ENCODE measurements at places on chromosomes 7 and 10. TPM values are rescaled to one million over a fixed set of nuclear protein-coding genes. Genes with fewer than 3 reads are reported as not detected.

- no peak for DNase-seq
Observed at GRCh38 chr7:100825751-100826513, 1.4 kb downstream of the EPHB4 start.

DNA sequence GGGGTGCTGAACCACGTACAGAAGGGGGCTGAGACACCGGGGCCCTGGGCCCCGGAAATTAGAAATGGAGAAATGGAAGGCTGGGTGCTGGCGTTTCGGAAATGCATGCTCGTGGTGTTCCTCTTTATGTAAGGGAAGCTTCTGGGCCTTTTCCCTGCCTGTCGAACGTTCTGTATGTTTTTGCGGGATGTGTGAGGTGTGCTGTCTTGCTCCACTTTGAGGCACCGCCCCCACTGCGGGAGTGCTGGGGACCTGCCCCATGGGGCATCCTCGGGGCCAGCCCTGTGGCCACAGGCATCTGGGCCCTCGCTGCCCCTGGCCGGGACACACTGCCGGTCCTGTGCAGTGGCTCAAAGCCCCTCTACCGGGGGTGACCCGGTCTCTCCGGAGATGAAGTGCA, 1.7 kb upstream of the VENTX start:
- no peak for DNase-seq

COL17A1 gene
- 19.1 TPM for total RNA-seq

HIPK2 gene
- 72.7 TPM for total RNA-seq

DNA sequence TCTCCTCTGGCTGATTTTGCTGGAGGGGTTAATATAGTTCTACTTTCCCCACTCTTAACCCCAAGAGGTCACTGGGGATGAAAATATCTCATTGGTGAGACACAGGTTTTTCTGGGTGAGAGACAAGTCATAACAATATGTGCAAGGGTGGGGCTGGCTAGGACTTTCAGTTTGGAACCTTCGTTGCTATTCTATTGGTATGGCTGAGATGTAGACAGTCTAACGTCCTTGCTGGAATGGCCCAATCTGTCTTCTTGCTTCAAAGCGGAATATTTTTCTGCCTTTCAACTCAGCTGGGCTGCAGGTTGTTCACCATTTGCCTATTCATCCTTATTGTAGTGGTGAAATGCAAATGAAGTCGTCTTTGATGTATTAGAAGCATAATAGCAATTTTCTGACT, 267.3 kb upstream of the MKI67 start:
- no peak for DNase-seq

GRCh38 chr10:97314671-97315070, 4.4 kb upstream of the FRAT1 start:
- no peak for DNase-seq

SLC4A2 gene
- 77.1 TPM for total RNA-seq

- DNase-seq: no peak
Observed at GRCh38 chr7:138245682-138246081, 169.4 kb downstream of the AKR1D1 start.

GPR146 gene
- 25.9 TPM for total RNA-seq

DNA sequence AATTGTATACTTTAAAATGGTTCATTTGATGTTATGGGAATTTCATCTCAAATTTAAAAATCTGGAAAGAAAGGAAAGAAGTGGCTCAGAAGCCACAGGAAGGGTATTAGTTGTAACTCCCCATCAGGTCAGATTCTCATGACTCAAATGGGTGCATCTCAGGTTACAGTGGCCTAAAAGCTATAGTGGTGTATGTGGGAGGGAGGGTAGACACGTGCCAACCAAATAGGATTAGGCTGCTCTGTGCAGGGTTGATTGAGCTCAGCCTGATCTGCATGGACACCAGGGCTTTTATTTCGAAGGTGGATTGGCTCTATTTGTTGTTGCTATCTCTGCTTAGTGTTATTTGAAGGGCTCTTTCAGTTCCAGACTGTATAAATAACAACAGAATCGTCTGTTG, 121.5 kb upstream of the PRR15 start:
- DNase-seq: no peak

TSPAN13 gene
- total RNA-seq: 21.8 TPM

PRPS1L1 gene
- not detected for total RNA-seq

DNA sequence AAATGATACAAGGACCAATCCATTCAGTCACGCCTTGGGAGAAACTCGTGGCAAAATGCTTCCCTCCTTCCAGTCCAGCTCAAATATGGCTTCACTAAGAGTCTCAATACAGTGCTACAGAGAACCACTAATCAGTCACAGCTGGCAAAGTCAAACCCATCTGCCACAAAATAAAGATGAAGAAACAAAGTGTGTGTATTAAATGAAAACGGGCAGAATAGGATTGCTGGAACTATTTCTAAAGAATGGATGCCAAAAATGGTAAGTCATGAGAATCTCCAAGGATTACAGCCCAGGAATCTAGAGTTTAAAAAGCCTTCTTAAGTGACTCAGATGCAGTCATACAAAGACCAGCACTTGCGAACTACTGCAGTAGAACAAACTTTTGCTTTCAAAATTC, 61.9 kb downstream of the CACUL1 start:
- no peak for DNase-seq

DNA sequence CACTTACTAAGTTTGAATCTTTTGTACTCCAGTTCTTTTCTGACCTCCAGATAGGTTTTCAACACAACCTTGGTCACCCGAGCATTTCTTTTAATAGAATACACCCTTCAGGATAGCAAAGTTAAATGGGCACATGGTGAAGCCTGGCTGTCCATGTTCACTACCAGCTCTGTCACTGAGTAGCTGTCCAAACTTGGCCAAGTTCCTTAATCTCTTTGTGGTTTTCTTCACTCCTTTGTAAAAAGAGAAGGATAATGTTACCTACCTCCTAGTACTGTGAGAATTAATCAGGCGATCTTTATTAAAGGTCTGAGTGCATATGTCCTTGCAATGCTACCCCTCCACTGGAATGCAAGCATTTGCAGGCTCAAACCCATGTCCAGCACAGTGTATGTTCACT, 128.1 kb upstream of the PTPRZ1 start:
- no peak for DNase-seq

MXI1 gene
- total RNA-seq: 36.3 TPM

DNA sequence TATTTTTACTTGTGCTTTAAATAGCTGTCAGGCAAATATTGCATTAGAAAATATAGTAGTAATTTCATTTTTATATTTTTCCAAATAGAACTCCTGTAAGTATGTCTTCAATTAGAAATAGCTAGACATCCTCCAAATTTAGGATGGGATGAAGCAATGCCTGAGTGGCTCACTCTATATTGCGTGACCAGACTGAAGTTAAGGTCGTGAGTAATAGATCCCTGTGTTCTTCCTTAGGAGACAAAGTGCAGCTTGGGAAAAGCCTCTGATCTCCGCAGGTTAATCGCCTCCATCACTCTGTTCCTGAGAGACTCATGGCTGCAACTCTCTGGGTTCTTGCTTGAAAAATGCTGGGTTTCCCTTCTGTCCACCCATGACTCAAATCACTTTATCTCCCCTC, 484.8 kb upstream of the ANKRD30A start:
- DNase-seq: no peak

- DNase-seq: no peak
Observed at GRCh38 chr7:22662036-22662435, 65.0 kb upstream of the IL6 start.

TCAF2 gene
- 12.1 TPM for total RNA-seq

KEL gene
- total RNA-seq: 61.5 TPM

DNA sequence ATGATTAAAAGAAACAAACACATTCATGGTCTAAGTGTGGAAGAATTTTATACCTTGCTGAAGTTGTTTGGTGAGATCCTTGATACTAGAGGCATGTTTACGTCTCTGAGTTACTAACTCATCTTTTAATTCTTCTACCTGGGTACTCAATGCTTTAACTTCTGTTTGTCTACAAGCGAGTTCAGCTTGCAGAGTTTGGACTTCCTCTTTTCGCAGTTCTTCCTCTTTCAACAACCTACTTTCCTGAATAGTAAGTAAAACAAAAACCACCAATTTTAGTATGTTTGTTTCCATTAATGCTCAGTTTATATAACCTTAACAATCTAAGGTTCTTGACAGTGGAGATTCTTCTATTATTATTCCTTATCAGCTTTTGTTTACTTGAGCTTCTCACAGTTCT, 42.9 kb downstream of the CCDC186 start:
- no peak for DNase-seq

POT1 gene
- total RNA-seq: 39.5 TPM

GRCh38 chr10:68517188-68517587, 10.1 kb downstream of the SLC25A16 start:
- DNase-seq: no peak

LRRN3 gene
- 41.5 TPM for total RNA-seq

GRCh38 chr10:127935071-127935561, 28.2 kb downstream of the PTPRE start:
- no peak for DNase-seq

SSC4D gene
- 1.0 TPM for total RNA-seq

- DNase-seq: no peak
Observed at GRCh38 chr10:79930267-79930666, 18.6 kb downstream of the SFTPD start.

CALU gene
- total RNA-seq: 76.2 TPM

GRCh38 chr7:135745703-135746312, 2.8 kb downstream of the FAM180A start:
- DNase-seq: no peak

GRCh38 chr10:71836596-71836974, 14.5 kb downstream of the PSAP start:
- DNase-seq: no peak

GRCh38 chr7:128937647-128938543, at the start of gene IRF5:
TSS of gene IRF5 (plus strand) at chr7:128937927. CDS start at chr7:128942082, 4,155 bp downstream.
- DNase-seq: peak; percentile 49

DNA sequence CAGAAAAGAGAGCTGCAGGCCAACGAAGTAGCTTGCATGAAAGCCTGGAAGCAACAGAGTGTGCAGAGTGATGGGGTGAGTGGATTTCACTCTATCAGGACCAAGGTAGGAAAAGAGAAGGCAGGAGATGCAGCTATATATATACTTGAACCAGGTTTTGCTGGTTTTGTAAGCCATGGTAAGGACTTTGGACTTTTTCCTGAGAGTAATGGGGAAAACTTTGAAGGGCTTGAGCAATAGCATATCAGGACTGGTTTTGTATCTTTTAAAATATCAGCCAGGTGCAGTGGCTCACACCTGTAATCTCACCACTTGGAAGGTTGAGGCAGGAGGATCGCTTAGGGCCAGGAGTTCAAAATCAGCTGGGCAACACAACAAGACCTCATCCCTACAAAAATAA, 120.6 kb upstream of the NRP1 start:
- no peak for DNase-seq

DNA sequence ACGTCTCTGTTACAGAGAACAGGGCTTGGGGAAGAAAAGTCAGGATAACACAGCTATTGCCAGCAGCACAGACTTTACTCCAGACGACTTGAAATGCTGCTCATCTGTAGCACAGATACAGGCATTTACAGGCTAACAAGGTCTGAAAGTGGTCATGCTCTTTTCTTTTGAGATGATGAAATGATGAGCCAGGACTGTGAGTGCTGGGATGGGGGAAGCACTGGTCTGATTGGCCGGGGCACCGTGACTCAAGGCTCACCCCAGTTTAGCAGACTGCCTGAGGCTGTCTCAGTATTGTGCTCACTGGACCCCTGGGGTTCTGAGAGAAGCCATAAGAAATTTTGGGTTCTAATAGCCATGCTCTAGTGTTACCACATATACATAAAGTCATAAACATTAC, 12.4 kb downstream of the SMKR1 start:
- DNase-seq: no peak

GRCh38 chr10:122999347-122999746, 9.2 kb downstream of the IKZF5 start:
- DNase-seq: no peak

CHAT gene
- 0.40 TPM for total RNA-seq

DNA sequence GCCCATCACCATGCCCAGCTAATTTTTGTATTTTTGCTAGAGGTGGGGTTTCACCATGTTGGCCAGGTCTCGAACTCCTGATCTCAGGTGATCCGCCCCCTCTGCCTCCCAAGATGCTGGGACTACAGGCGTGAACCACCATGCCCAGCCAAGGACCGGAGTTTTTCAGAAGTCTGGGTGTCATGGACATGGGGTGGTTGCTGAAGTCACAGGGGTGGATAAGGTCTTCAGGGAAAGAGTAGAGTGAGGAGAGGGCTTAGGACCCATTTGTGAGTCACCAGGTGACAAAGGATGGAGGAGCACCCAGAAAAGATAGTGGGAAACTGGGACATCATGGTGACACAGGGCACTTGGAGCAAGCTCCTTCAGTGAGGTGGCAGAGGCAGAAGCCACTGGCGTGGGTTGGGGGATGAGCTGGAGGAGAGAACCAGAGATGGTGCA, 2.8 kb upstream of the GPRIN2 start:
- DNase-seq: no peak

GIMAP2 gene
- total RNA-seq: 6.6 TPM

GRCh38 chr10:3213208-3213607, 40.6 kb upstream of the PITRM1 start:
- no peak for DNase-seq

IDI2 gene
- not detected for total RNA-seq

DNA sequence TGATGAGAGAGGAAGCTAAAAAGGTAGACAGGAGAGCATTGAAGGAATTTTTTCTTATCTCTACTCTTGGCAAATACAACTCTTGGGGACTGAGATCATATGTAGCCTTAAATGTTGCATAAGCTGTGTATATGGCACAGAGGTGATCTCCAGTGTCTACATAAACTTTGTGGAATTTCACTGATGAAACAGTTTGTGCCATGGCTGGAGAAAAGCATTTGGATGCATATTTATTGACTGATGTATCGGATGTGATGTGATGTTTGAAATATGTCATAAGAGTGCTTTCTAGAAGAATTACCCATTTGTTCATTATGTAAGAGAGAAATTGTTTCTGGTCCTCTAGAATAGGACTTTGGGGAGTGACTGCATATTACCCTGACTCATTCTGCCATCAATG, 244.9 kb upstream of the LRRTM3 start:
- no peak for DNase-seq

DNA sequence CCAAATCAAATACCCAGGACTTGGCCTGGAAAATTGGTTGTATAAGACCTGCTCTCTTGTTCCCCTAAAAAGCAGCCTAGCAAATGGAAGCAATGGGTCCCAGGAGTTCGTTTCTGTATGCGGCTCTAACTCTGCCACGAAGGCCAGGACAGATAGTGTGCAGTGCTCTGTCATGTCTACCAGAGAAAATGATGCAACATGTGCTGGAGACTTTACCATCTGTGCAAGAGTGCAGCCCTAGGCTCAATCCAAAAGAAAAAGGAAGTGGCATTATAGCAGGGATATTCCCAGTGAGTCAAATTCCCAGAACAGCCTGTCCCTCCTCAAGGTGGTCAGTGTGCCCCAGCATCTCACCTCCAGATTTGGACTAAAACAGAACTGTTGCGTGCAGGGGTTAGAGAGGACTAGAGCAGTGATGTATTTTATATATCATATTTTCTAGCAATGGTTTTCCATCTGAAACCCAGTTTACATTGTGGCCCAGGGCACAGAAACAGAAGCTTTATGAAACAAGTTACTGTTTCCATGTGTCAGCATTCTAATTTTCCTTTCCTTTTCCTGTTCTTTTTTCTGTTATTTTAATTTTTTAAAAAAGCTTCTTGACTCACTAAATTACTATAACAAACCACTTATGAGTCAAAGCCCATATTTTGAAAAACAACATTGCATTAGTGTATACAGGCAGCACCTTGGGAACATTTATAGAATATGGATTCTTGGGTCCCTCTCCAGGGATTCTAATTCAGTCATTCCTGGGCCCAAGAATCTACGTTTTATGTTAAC, 311.2 kb downstream of the RNLS start:
- no peak for DNase-seq

IL6 gene
- not detected for total RNA-seq

PNLIP gene
- total RNA-seq: not detected

UNC5B gene
- total RNA-seq: 58.4 TPM

GRCh38 chr7:131329176-131329570, 1.5 kb downstream of the MKLN1 start:
- DNase-seq: no peak

GRCh38 chr7:148142660-148143248, 447.8 kb upstream of the C7orf33 start:
- peak; percentile 39 for DNase-seq

Measured in prostate gland (tissue), 2 donors.